Transverse colon (tissue), 4 donors: ENCODE measurements at places on chromosomes 12 and 14. TPM values are rescaled to one million over a fixed set of nuclear protein-coding genes. Genes with fewer than 3 reads are reported as not detected.

The NTF3 gene
- not detected for total RNA-seq

- DNase-seq, result no peak
Measured at GRCh38 chr12:13948621-13949020, 32.8 kb downstream of the GRIN2B start.

- no peak for DNase-seq
Measured at GRCh38 chr14:59695198-59695597, 118.6 kb upstream of the CCDC175 start.

DNA sequence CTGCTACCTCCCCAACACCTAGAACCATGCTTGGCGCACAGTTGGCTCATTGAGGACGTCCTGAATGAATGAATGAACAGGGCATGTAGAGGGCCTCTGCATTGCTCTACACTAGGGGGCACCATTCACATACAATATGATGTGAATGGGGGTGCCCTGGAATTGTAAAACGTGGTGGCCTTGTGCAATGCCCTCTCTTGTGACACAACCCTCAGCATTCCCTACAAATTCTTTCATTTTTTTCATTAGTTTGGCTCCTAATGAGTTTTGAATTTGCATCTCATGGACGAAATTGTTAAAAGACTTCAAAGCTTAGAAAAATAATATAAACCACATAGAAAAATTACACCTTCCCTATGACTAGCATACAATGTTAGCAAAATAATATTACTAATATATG, 2.3 kb upstream of the DIO2 start:
- DNase-seq, result peak; percentile 8

GRCh38 chr14:94570440-94570839, 9.2 kb downstream of the SERPINA4 start:
- DNase-seq, result no peak

- DNase-seq, result no peak
Measured at GRCh38 chr12:75818863-75819262, 212.7 kb downstream of the PHLDA1 start.

DNA sequence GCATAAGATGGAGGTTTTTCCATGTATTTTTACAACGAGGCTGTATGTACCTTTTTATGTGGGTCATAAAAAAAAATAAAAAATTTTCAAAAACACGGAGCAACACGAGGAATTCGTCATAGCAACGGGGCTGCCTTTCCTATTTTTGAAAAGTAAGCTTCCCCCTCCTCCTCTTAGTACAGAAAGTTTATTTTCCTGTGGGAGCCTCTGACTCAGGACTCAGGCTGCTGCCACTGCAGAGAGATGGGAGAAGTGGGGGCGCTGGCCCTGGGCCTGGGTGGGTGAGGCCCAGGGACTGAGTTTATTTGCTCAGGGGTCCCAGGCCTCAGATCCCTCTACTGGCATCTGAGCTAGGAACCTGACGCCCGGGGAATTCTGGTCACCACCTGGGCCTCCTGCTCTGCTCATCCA, 10.2 kb upstream of the CMKLR1 start:
- DNase-seq, result no peak

GRCh38 chr12:57712701-57713100, 18.8 kb downstream of the OS9 start:
- DNase-seq, result no peak

- DNase-seq, result no peak
Measured at GRCh38 chr12:126507231-126507630, 1442.0 kb downstream of the AACS start.
